ENCODE measurements at places on chromosomes 5 and 9. TPM values are rescaled to one million over a fixed set of nuclear protein-coding genes. Genes with fewer than 3 reads are reported as not detected.

SGCD gene
- 11.7 TPM for total RNA-seq

DCANP1 gene
- total RNA-seq, result not detected

FANCG gene
- 32.2 TPM for total RNA-seq

ENHO gene
- not detected for total RNA-seq

TRPM3 gene
- total RNA-seq, result 8.8 TPM

TMC1 gene
- total RNA-seq, result 0.36 TPM

PSD2 gene
- total RNA-seq, result 0.08 TPM
